Right renal cortex interstitium (tissue), 3 donors: ENCODE measurements at places on chromosomes 4 and X. TPM values are rescaled to one million over a fixed set of nuclear protein-coding genes. Genes with fewer than 3 reads are reported as not detected.

The VEGFC gene
- 18.9 TPM for polyA plus RNA-seq

The HAUS3 gene
- polyA plus RNA-seq = 17.0 TPM

GRCh38 chrX:4253092-4253491 lies 539.6 kb upstream of the PRKX start:
- DNase-seq = no peak

GRCh38 chrX:68681443-68681941 lies 34.0 kb downstream of the STARD8 start:
- DNase-seq = no peak

- DNase-seq = no peak
Observed at GRCh38 chrX:67044029-67044653, 405.3 kb upstream of the EDA2R start.

DNA sequence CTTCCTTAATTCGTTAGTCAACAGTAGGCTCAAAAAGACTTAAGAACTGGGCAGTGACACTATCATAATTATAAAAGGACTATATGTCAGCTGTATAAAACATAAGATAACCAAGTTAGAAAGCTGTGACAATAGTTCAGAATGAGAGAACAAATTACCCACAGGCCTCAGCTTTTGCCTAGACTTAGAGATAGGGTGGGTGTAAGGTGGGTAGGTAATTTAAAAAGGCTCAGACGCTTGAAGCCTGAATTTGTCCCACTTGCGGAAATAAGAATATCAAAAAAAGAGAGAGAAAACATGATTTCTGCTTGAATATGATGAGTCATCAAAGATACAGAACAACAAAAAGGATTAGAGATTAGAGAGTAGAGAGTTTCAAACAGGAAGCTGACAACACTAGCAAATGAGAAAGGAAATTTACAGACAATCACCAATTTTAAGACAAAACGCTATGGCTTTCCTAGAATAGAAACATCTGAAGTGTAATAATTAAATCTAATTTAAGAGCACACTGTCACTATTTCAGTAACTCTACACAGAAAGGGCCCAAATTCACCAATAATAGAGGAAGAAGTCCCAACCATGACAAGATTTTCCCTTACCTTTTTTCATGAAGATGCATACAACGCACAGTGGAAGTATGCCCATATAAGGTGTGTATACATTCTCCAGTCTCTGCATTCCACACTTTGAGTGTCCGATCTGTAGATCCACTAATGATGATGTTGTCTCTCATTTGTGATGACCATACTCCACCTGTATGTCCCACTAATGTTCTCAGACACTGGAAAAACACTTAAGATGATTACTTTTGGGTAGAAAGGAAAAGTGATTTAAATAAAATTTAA lies 208.1 kb downstream of the FBXW7 start:
- DNase-seq = no peak

The ATP5ME gene
- 272 TPM for polyA plus RNA-seq

- DNase-seq = no peak
Observed at GRCh38 chr4:110975338-110975737, 352.5 kb upstream of the PITX2 start.

The NPY5R gene
- polyA plus RNA-seq = 5.9 TPM

GRCh38 chrX:100680756-100681155 lies 36.8 kb downstream of the SRPX2 start:
- no peak for DNase-seq

DNA sequence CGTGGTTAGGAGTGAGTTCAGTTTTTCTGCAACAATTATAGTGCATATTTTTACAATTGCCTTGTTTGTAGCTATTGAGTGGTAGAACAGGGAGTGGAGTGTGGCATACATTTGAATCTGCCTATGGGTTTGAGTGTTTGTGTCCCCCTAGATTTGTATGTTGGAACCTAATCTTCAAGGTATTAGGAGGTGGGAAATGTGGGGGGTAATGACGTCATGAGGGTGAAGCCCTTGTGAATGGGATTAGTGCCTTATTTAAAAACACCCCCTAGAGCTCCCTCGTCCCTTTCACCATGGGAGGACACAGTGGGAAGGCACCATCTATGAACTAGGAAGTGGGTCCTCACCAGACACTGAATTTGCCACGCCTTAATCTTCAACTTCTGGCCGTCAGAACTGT lies 819.6 kb downstream of the NLGN4X start:
- DNase-seq = no peak

DNA sequence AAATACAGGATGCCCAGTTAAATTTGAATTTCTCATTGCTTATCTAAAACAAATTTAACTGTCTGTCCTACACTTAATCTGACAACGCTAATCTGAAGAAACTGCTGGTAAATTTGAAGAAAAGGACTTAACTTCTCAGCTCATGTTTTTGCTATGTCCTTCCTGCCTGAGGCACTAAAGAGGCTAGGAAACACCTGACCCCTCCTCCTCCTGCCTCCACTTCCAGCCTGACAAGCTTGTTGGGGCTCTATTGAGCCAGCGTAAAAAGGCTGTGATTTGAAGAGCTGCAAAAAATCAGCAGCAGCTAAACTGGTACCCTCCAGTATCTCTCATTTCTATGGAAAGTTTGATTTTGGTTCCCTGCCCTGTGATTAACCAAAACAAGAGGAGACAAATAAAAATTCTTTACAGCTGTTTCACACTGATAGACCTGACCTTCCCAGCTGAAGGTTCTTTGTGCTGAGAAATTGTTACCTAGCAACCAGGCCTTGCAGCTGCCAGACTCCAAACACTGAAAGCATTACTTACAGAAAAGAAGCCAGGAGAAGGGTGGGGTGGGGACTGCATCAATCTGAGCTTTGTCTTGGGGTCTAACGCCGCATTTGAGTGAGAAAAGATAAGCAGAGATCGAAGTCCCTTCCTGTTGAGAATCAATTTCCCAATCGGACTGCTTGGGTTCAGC lies 35.0 kb downstream of the DCX start:
- no peak for DNase-seq

- DNase-seq = no peak
Observed at GRCh38 chr4:185210102-185210981, 944 bp downstream of the SNX25 start.

DNA sequence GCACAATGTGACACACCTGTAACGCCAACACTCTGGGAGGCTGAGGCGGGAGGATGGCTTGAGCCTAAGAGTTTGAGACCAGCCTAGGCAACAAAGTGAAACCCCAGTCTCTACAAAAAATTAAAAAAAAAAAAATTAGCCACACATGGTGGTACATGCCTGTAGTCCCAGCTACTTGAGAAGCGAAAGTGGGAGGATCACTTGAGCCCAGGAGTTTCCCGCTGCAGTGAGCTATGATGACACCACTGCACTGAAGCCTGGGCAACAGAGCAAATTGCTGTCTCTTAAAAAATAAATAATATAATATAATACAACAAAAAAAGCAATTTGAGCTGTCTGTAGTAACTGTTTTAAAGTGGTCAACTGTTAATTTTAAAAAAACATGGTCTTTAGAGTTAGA lies 13.2 kb downstream of the SPOCK3 start:
- DNase-seq = no peak

GRCh38 chrX:100748108-100748507 lies 16.2 kb upstream of the SYTL4 start:
- DNase-seq = no peak

GRCh38 chr4:188960411-188961093 lies 821.3 kb downstream of the TRIML1 start:
- no peak for DNase-seq

The CLRN2 gene
- polyA plus RNA-seq = not detected

The BEX2 gene
- polyA plus RNA-seq = 95.4 TPM

The AREG gene
- polyA plus RNA-seq = 0.28 TPM

GRCh38 chrX:106931831-106932491 lies 11.8 kb downstream of the CLDN2 start:
- DNase-seq = no peak

GRCh38 chrX:46978341-46979291 lies 66.4 kb downstream of the JADE3 start:
- no peak for DNase-seq

DNA sequence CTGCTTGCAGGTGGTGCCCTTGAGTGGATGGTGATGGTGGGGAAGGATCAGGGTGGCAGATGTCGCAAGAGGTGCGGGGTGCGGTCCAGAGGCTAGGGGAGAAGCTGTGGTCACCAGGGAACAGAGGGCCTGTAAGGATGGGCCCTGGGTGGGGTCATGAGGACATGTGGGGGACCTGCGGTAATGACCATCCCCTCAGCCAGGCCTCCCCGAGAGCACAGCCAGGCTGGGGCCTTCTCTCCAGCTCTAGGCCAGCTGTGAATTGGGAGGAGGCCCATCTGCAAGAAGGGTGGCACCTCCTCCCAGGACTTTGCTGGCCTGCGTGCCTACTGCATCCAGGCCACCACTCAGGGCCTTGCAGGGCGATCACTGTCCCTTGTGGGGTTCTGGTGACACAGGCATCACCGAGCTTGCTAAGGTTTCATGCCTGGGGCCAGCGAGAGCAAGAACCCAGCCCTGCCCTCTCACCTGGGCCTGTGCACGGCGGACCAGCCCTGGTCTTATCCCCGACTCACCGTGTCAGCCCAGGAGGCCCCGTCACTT lies 34.1 kb upstream of the MXD4 start:
- DNase-seq = no peak

The CT47B1 gene
- polyA plus RNA-seq = not detected

- DNase-seq = no peak
Observed at GRCh38 chr4:119048446-119048845, 87.2 kb upstream of the MYOZ2 start.

GRCh38 chrX:20906571-20906970 lies 467.6 kb upstream of the CNKSR2 start:
- no peak for DNase-seq

The ASB5 gene
- 0.15 TPM for polyA plus RNA-seq

The CITED1 gene
- polyA plus RNA-seq = 9.9 TPM

GRCh38 chr4:85024671-85025070 lies 58.2 kb upstream of the WDFY3 start:
- DNase-seq = no peak

The ASB12 gene
- 0.61 TPM for polyA plus RNA-seq

The MAGEE2 gene
- 0.47 TPM for polyA plus RNA-seq

GRCh38 chr4:107693132-107693531 lies 26.9 kb downstream of the PAPSS1 start:
- DNase-seq = no peak

- no peak for DNase-seq
Observed at GRCh38 chr4:712916-713632, 7.4 kb downstream of the PCGF3 start.

GRCh38 chrX:129689796-129690195 lies 35.0 kb upstream of the APLN start:
- DNase-seq = no peak

- DNase-seq = no peak
Observed at GRCh38 chr4:153204247-153204671, at the start of gene TRIM2. Gene TRIM2, plus strand, starts transcription at chr4:153204443. Its CDS starts 88 bp downstream, at chr4:153204531.

DNA sequence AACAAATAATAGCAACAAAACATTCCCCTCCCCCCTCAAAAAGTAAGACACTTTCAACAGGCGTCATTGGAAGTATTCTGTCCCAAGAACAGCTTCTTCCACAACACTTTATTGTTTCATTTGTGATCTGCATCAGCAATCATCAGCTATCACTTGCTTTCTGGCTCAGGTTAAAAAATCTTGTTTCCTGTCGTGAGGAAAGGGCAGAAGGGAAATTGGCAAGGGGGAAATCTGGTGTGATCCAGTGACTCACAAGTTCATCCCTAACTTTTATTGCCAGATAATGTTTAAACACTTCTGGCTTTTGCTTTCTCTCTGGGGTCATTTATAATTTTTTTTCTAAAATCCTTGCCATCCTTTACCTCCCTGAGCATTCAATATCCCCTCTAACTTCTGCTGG lies 247.4 kb upstream of the GIMD1 start:
- DNase-seq = no peak

DNA sequence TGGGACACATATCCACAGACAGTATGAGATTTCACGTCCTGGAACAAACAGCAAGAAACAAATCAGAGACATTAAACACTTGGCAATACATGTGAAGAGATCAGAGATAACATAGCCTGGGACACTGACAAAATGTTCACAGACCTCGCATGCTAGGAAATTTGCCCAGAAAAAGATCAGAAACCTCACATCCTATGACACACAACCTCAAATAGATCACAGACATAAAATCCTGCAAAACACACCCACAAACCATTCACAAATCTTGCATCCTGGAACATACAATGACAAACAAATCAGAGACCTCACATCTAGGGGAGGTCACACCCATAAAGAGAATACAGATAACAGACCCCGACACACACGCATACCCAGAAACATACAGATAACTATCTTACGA lies 18.0 kb downstream of the SUV39H1 start:
- no peak for DNase-seq

The GAGE12F gene
- not detected for polyA plus RNA-seq

DNA sequence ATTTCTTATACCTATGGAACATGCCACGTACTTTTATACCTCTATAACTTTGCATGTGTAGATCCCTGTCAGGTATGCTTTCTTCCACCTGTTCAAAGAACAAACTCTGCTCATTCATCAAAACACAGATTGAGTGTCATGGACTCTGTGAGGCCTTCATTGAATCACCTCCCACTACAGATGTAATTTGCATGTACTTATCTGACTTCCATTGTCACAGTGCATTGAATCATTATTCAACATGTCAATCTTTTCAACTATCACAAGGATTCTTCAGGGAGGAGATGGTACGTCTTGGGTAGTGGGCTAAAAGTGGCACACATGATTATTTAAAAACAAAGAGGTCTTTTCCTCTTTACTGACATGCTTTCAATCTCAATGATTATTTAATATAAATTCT lies 24.1 kb downstream of the SPOCK3 start:
- no peak for DNase-seq

DNA sequence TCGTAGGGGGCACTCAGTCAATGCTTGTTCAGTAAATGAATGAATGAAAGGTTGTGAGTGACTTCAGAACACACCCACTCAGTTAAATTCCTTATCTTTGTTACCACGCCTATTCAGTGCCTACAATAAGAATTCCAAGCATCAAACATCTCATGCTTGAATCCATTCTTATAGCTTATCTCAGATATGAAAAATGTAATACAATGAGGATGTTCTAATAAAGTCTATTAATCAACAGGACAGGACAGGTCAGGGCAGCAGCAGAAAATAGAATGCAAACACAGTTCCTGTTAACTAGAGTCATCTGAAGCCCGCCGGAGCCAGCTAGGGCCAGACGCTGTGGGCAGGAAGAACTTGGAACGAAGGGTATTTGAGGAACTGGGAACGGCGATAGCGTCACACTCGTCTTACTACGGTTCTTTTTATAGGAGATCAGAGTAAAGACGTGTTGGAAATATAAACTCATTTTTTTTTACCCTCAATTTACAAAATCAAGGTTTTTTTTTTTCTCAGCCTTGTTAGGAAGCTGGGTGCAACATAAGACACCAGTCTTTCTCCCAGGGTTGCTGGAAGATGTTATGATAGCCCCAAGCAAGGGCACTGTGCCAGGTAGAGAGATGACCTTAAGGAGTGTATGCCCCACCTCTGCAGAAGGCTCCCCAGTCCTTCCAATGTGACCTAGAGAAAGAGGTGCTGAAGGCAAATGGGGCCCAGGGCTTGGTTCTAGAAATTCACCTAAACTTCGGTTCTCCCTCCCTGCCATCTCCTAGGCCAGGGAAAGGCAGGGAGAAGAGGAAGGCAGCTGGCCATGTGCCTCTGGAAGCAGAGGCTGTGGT lies 48.3 kb downstream of the SEL1L3 start:
- DNase-seq = no peak

The EXOC1L gene
- not detected for polyA plus RNA-seq
